ENCODE measurements at places on chromosomes 12 and 14.

DNA sequence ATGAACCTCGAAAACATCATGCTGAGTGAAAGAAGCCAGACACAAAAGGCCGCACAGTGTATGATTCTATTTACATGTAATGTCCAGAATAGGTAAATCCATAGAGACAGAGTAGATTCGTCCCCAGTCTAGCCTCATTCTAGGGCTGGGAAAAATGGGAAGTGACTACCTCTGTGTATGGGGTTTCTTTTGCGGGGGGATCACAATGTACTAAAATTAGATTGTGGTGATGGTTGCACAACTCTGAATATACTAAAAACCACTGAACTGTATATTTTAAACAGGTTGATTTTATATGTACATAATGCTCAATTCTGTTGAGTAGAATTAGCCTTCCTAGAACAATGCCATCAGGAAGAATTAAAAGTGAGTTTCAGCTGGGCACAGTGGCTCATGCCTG, 6.3 kb upstream of the RILPL2 start:
- DNase-seq: no peak

GRCh38 chr12:52346593-52346992, 20.7 kb downstream of the KRT85 start:
- DNase-seq: no peak

- DNase-seq: no peak
Measured at GRCh38 chr12:65871865-65872645, 47.8 kb downstream of the HMGA2 start.

DNA sequence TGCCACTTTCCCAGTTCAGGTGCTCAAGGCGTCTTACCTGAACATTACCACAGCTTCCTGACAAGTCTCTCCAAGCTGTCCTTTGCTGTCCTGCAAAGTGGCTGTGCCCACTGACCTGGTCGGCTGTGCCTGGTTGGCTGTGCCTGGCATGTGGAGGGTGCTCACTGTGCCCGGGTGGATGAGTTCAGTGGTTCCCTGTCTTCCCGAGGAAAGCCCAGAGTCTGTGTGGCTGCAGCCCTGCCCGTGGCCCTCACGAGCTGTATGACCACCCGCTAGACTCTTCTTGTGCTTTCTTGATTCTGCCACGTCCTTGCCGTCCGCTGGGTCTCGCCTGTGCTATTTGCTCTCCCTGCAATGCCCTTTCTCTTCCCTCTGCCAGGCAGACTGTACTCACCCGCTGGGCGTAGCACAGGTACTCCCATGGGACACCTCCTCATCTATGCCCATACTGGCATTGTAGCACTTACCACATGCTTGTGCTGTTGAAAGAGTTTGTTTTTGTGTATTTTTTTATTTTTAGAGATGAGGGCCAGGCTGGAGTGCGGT, 95.9 kb downstream of the TSPAN9 start:
- no peak for DNase-seq

DNA sequence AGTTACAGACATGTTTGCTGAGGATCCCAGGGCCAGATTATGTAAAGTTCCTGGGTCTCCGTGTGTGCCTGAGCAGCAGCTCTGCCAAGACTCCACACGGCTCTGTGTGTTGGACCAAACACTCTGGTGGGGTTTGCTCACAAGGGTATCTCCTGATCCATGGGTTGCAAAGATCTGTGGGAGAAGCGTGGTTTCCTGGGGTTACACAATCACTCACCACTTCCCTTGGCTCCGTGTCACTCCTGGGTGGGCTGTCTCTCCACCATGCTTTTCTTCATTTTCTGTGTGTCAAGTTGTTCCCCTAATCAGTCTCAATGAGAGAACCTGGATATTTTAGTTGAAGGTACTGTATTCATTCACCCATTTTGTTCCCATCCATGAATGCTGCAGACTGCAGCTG, 1088.8 kb downstream of the FSCB start:
- DNase-seq: no peak

DNA sequence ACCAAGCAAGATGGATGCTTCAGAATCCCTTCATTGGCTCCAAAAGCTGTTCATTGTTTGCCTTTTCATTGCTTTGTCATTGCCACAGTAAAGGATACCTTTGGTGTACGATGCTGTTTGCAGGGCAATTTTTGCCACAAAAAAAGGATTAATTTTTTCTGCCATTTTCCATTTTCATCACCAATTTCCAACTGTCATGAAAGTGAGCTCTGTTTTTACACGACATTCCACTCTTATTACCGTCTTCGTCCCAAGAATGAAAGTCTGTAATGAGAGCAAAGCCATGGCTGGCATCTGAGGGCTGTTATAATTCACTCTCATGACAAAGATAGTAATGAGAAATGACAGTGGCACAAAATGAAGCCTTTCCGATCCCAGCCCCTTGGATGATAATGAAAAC, 272.7 kb upstream of the DCN start:
- DNase-seq: no peak

- no peak for DNase-seq
Measured at GRCh38 chr12:12881151-12881909, 10.0 kb upstream of the GPRC5A start.

- DNase-seq: no peak
Measured at GRCh38 chr12:96989916-96990315, 82.9 kb downstream of the NEDD1 start.

- DNase-seq: no peak
Measured at GRCh38 chr12:92442782-92443181, 260.0 kb upstream of the PLEKHG7 start.

- DNase-seq: no peak
Measured at GRCh38 chr14:43359317-43359716, 1147.8 kb downstream of the FSCB start.

DNA sequence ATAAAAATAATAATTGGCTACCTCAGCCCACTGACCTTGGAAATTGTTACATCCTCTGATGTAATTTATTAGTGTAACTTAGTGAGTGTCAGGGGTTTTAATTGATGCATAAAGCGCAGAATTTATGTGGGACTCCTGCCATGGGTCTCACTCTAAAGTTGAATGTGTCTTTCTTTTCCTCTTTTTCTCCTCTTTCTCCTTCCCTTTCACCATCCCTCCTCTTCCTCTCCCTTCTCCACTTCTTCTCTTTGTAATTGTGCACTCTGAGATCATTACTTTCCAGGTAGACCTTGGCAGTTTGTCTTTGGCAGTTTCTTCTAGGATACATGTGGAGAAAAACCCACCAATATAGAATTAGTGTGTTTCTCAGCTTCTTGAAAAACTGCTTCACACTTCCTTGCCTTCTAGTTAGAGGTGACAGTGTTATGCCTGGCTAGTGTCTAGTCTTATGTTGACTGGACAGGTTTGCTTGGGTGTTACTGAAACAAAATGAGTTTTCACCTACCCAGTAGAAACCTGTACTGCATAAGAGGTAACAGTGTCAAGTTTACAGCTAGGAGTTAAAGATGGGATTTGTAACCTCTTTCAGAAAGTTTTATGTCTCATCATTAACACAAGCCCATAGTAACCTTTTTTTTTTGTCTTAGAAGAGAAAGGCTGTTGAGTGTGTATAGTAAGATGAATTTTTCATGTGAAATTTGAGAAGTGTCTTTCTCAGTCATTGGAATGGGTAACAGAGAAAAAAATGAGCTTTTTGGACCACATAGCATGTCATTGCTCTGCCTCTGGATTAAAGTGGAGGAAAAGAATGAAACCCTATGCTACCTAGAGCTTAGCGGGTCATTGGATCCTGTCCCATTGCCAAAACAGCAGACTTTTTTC, 18.6 kb downstream of the PELI2 start:
- DNase-seq: no peak

DNA sequence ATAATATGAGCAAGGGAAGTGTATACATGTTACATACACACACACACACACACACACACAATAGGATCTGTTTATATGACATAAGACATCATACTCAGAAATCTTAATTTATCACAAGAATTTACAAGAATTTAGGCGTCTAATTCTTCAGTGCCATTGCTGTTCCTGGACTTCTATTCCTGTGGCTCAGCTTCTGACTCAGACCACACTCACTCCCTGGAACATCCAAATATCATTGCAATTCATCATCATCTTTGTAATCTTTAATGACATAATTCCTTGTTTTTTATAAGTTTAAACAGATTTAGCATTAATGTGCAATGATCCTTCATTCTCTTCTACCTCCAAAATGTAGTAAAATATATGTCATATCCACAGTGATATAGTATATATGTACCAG, 544.2 kb downstream of the FOXG1 start:
- no peak for DNase-seq

DNA sequence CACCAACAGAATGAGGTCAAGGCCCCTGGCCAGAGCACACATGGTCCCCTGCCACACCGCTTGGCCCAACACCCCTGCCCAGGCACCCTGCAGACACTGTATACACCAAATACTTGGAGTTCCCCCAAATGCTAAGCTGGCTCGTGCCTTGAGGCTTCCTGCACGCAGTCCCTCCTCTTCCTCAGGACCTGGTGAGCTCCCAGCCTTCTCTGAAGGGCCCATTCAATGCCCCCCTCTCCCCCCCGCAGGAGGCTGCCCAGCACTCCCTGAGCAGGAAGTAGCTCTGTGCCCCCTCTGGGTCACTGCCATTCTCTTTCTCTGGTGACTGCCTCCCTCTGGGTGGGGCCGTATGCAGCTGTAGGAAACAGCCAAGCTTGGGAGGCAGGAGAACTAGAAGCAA, 75.3 kb downstream of the ITPK1 start:
- DNase-seq: no peak

- no peak for DNase-seq
Measured at GRCh38 chr12:51687614-51688013, 96.6 kb downstream of the SCN8A start.

GRCh38 chr12:21502872-21503271, 1.3 kb downstream of the GOLT1B start:
- DNase-seq: no peak

- DNase-seq: no peak
Measured at GRCh38 chr14:81153187-81153586, 67.6 kb downstream of the GTF2A1 start.

DNA sequence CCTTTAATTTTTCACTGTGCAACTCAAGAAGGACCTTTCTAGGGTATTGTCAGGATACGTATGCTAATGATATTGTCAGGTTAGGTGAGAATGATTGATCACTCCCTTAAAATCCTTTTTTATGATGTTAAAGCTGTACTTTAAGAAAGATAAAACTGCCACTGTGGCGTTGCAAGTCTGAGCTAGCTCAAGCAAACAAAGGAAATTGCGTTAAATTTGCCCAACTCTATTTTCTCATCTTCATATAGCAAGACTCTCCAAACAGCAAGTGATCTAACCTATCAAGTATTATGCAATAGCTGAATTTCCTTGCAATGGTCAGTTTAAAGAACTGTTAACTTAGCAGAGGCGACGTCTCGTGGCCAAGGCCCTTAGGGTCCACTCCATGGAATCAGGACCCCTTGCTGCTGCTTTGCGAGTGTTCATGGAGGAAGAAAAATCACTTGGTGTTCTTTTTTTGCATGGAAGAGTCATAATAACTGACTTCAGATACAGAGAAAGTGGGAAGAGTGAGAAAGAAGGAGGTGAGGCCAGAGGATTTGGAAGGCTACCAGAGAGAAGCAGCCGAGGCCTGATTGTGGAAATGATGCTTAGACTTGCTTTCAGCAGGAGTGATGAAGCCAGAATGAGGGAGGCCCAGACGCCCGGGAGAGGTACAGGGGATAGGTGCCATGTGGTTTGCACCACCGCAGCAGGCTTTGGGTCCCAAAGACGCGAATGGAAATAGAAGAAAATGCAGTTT, 2.5 kb downstream of the TRAF3 start:
- DNase-seq: no peak

DNA sequence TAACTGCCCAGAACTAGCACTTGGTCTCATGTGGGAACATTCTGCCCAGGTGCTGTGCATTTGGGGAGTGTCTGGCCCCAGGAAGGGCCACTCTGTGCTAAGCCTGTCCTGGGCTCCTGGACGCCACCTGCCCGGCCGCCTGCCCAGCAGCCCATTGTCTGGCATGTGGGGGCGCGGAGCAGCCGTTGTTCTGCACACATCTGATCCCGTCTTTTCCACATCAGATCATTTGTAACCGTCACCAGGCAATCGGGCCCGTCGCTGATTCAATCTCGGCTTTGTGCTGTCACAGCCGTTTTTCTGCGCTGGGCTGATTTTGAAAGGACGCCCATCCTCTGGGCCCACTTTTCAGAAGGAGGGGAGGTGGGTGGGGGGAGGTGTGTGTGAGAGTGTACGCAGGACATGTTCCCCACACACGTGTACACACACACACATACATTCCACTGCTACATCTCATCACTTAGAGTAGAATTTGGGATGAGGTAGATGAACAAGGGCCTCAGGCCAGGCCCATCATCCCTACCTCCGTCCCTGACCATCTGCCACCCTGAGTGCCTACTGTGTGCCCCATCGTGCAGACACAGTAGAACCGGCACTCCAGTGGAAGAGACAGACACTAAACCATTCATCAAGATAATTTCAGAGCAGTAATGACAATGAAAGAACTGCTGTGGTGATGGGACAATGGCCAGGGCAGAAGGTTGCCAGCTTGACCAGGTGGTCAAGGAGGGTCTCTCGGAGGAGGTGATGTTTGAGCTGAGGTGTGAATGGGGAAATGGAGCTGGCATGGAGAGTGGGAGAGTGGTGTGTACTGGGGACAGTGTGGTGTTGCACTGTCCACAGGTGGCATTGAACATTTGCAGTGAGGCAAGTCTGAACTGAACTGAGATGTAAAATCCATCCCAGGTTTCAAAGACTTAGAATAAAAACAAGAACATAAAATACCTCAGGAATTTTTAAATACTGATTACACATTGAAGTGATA, 19.0 kb downstream of the FAM222A start:
- DNase-seq: no peak

DNA sequence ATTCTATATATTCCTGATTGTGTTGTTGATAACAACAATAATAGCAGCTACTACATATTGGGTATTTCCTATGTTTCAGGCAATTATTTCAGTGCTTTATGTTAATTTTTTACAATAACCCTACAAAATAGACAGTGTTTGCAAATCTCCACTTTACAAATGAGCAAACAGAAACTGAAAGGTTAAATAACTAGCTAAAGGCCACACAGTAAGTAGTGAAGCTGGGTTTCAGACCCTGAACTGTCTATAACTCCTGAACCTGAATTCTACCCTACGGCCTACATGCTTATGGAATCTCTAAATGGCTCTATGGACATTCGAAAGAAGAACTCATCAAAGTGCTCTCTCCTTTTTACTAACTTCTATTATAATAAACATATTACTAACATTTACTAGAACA, 19.7 kb upstream of the NUDT4 start:
- no peak for DNase-seq

DNA sequence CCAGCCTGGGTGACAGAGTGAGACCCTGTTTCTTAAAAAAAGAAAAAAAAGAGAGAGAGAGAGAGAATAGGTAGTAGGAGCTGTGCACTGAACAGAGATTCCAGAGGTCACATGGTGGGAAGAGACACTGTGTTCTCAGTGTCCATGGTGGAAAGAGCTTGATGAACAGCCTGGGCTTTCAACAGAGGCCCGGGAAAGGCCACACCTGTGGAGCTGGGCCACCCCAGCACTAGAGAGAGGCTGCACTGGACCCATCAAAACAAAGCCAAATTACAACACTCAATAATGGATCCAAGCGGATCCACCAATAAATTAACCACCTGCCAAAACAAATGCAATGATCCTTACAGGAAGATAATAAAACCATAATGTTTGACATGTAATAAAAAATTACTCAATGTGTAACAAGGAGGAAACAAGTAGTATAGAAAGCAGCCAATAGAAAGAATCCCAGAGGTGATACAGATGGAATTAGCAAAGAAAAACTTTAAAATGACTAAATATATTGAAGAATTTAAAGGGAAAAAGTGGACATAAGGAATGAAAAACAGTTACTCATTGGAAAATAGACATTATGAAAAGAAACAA, 44.8 kb upstream of the BCL2L14 start:
- no peak for DNase-seq
